ENCODE measurements at places on chromosomes 16 and 17.

DNA sequence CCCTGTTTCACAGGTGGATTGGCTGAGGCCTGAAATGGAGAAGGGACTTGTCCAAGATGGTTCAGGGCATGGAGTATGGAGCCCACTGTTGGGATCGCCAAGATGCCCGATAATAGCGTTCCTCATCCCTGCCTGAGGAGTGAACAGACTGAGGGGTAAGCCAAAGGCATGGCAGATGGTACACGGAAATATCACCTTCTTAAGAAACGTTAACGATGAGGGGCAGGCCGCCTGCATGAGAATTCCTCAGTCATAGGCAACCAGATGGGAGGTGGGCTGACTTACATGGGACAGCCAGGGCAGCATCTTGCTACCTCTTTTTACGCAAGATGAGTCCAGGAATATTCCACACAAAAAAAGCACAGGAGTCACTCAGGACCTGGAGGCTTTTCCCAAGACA lies 188.1 kb downstream of the CCDC182 start:
- DNase-seq: no peak

DNA sequence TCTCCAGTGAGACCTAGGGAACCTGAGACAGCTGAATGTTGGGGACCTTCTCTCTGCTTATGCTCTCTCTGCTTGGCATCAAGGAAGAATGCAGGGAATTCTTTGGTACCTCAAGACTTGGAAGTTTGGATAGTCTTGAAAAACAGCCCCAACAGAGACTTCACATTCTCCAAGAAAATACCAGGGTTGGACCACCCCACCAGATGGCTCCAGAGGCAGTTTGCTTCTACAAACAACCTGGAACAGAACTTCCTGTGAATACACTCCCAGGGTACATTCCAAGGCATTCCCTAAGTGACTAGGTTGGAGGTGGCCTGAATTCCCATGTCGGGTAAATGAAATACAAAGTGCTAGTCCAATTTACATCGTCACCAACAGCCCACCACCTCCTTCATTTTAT lies 314.4 kb downstream of the PMP22 start:
- DNase-seq: no peak

- no peak for DNase-seq
Measured at GRCh38 chr16:75579281-75579834, 13.2 kb downstream of the GABARAPL2 start.

- DNase-seq: no peak
Measured at GRCh38 chr16:86566601-86566965, at the start of gene FOXC2. Gene FOXC2, plus strand, starts transcription at chr16:86566829. Its CDS starts 507 bp downstream, at chr16:86567336.

- DNase-seq: no peak
Measured at GRCh38 chr17:54919425-54919824, 18.8 kb downstream of the TOM1L1 start.

DNA sequence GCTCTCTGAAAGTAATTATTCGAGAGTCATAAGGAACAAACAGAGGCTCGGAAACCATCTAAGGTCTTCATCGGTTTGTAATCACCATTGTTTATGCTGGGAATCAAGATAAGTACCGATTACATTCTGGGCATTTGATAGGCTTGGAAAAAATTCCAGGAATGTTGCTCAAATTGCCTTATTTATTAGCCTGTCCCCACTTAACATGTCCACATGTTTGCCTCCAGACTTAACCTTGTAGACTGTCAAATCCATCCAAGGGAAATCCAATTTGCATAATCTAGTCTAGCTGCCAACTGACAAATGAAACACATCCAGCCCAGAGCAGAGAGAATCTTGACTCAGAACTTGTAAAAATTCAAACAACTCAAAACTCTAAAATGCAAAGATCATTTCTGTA lies 51.3 kb upstream of the TMC5 start:
- no peak for DNase-seq

DNA sequence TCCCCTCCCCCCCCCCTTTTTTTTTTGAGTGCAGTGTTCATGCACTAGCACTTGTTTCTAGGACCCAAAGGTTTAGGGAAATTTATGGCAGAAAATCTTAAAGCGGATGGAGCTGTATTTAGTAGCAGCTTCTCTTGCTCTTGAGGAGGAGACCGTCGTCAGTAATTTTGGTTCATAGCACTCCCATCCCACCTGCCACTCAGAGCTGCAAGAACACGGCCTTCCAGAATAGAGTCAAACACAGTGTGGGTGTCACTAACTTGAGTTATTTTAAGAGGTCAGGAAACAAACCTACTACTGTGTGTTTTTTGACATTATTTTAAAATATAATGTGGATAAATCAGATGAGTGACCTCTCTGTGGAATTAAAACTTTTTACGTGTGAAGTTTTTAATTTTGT lies 37.3 kb downstream of the SEC14L1 start:
- no peak for DNase-seq

GRCh38 chr16:56885446-56886162 lies 20.6 kb downstream of the SLC12A3 start:
- DNase-seq: no peak

DNA sequence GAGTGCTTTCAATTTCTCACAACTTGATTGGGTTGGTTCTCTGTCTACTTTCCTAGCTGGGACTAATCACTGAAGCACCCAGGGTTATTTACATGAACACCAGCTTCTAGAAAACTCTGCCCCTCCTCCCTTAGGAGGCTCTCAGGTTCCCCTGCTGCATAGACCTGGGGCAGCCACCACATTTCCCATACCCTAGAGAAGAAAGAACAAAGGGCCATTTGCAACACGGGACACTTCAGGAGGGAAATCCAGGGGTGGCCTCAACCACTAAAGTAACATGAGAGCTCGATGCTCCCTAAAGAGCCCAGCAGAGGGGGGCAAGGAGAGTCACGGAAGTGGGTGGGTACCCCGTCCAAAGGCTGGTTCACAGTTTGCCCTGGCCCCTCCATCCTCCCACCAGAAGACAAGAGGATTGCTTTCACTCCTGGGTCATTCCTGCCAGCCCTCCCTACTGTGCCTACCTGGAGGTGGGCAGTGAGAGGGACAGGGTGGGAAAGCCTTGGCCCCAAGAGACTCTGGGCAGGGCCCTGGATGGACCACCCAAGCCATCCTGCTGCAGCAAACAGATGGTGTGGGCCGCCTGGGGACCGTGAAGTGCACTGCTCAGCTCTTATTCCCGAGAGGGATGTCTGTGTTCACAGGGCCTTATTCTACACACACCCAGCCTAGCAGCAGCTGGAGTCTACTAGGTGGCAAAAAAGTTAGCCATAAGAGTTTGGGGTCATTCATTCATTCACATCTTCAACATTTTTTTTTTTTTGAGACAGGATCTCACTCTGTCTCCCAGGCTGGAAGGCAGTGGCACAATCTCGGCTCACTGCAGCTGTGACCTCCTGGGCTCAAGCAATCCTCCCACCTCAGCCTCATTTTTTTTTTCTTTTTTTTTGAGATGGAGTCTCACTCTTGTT lies 392.1 kb downstream of the SOX9 start:
- DNase-seq: no peak

GRCh38 chr17:76987486-76988093 lies 119.4 kb downstream of the MGAT5B start:
- DNase-seq: no peak

- DNase-seq: no peak
Measured at GRCh38 chr16:67206129-67206837, 7.4 kb downstream of the ELMO3 start.

- DNase-seq: peak; percentile 52
Measured at GRCh38 chr16:27318392-27319256, 4.8 kb downstream of the IL4R start.

- no peak for DNase-seq
Measured at GRCh38 chr17:81652906-81653771, 3.2 kb downstream of the PDE6G start.

Measured in stimulated activated CD8-positive, alpha-beta memory T cell treated with anti-CD3 and anti-CD28 coated beads, Interleukin-15, amount 100 ng/mL, for 48 hours (primary cell).